Stimulated activated CD8-positive, alpha-beta memory T cell treated with anti-CD3 and anti-CD28 coated beads, Interleukin-15, amount 100 ng/mL, for 4 hours (primary cell): ENCODE measurements at places on chromosomes 3 and 15.

DNA sequence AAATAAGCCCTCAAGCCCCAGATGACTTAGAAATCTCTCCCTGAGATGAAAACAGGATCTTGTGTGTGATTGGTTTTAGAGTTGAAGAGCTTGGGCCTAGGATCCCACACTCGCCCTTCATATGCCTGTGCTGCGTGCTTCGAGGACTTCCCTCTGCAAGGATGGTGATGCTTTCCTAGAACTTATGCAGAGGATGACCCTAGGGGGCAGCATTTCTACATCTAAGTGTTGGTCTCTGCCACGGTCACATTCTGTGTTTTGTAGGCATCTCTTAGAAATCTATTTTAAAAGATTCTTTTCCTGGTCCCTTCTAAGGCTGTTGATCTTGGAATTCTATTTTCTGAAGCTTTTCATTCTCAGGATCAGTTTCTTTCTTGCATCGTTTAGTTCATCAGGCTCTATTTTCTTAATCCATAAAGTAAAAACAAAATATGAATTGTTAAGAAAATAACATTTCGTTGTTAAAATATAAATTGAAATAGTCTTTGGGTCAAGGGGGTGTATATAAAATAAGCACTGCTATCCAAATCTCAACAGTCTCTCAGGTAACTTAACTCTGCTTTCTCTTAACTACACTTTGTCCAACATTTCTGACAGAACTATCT, 45.7 kb downstream of the WDR76 start:
- no peak for DNase-seq

DNA sequence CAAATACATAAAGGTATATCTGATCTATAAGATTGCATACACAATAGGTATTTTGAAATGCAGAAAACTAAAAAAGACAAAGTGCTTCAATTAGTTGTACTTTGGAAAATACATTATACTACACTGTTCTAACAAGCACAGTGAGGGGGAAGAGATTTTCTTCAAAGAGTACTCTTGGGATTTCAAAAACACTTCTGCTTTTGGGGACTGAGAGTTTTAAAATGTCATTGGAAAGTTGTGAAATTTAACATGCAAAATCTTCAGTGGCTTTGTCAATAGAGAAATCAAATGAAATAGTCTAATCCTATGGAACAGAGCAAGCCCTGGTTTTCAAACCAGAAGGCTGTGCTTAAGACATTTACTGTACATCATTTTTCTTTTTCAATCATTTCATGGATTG, 322.2 kb upstream of the SEMA6D start:
- DNase-seq: no peak

DNA sequence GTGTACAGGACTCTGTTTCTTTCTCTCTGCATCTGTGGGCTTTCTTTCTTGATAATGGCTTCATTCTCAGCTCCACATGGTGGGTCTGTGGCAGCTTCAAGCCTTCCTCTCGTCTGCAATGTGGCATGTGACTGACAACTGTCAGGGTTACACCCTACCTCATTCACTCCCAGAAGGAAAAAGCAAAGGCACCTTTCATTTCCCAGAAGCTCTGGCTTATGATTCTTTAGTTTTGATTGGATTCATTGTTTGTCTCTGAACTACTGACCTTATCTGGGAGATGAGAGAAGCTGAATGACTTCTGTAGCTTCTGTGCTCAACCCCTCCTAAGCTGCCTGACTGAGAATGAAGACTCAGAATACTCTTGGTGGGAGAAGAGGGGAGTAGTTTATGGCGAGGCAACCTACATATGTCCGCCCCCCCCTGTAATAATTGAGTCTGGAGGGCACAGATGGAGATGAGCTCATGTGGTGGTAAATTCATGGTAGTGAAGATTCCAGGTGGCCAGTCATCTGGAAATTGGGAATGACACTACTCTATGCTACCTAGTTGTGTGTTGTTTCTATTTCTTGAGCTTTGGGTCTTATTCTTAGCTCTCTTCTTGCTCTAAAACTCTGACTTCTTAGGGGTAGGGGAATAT, 38.4 kb downstream of the KCNAB1 start:
- DNase-seq: no peak

DNA sequence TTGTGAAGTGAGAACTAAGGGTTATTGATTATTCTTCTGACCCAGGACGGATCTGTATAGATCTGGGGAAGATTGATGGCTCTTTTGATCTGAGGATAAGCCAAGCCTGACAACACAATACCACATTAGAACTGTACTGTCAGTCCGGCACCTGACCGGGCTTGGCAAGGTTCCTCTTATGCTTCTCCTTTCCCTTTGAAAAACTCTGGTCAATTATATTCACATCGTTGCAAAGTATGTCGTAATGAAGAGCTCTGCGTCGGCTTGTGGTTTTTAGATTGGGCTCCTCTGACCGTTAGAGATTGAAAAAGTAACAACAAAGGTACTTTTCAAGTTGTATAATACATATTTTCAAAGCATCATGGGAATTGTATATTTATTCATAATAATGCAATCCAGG, 389.8 kb downstream of the NR2F2 start:
- DNase-seq: no peak

GRCh38 chr3:129676985-129677384, 70.5 kb upstream of the PLXND1 start:
- no peak for DNase-seq

- no peak for DNase-seq
Observed at GRCh38 chr3:104547031-104547430, 819.7 kb upstream of the ALCAM start.

- no peak for DNase-seq
Observed at GRCh38 chr3:165549665-165550064, 287.6 kb downstream of the BCHE start.

- no peak for DNase-seq
Observed at GRCh38 chr15:28975766-28976179, 90.0 kb downstream of the APBA2 start.

DNA sequence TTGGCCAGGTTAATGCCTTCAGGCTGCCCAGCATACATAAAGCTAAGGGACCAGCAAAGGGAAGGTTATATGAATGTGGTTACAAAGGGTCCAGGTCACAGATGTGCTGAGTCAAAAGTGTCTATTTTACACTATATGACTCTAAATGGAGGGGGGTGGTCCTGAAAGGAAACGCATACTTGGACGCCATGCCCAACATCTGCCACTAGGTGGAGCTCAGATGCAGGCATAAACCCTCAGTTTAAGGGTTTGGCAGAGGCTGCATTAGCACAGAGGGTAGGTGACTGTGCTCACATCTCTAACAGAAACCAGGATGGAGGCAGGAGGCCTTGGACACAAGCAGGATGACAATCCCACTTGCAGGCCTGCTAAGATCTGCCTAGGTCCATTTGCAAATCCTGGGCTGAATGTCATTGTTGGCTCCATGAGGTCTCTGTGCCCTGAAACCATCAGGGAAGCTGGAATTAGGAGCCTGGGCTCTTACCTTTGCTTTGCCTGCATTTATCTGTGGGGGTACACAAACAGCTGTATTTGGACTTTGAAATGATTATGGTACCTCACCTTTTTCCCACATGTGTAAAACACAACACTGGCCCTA, 55.8 kb downstream of the ZNF621 start:
- no peak for DNase-seq

GRCh38 chr15:67778968-67779548, 46.3 kb upstream of the SKOR1 start:
- no peak for DNase-seq

GRCh38 chr3:138381413-138381901, 33.1 kb downstream of the MRAS start:
- no peak for DNase-seq

DNA sequence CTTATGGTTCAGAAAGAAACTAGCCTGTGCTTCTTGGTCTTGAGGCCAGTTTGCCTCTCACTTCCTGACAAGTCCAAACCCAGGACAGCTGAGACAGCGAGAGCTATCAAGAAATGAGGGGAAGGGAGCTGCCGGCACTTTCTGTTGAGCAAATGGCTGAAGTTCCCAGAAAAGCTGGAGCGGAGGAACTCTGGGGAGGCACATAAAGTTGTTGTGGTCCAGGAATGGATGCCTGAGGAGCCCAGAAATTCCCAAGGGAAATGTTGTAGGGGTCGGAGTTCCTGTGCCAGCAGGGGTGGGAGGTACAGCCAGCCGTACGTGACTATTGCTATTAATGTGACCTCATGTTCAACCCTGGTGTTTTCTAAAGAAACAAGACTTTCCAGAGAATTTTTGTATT, 98.8 kb upstream of the TNFAIP8L3 start:
- no peak for DNase-seq
